ENCODE measurements at places on chromosomes 1 and 21.
A peak's percentile ranks its signal among the peaks of the same experiment; 100 is the strongest.

DNA sequence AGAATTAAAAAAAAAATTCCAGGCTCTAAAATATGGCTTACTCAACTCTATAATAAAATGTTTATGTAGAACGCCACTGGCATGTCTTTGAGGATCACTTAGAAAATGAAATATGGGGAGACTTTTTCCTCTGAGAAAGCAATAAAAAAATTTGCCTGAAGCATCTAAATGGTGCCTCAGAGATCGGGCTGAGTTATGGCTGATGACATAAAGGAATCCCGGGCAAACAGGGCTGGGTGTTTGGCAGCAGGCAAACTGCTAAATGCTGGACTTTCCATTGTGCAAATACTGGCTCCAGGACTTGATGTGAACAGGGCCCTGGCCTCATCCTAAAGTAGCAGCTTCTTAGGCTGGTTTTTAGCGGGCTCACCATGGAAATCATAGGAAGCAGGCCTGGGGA lies 44.5 kb upstream of the C1orf87 start:
- no peak for DNase-seq

- no peak for DNase-seq
These were observed 53.3 kb downstream of the TEX35 start for GRCh38 chr1:178566187-178566586.

- no peak for DNase-seq
These were observed 4.2 kb downstream of the OR6K3 start for GRCh38 chr1:158716335-158716734.

- no peak for DNase-seq
These were observed 23.8 kb downstream of the AJAP1 start for GRCh38 chr1:4678066-4678717.

DNA sequence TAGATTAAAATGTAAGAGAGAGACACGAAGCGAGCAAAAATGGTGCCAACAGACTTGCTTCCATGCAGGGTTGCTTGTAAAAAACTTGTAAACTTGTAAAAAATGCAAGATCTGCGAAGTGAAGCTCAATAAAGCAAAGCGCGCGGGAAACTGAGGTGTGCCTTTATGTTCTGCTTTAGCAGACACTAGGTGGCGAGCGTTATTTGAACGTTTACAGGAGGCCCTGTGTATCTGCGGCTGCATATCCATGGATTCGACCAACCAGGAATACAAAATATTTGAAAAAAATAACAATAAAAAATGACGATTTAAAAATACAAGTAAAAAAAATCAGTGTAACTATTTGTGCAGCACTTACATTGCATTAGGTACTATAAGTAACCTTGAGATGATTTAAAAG lies 1.5 kb downstream of the UBE2G2 start:
- DNase-seq: no peak

DNA sequence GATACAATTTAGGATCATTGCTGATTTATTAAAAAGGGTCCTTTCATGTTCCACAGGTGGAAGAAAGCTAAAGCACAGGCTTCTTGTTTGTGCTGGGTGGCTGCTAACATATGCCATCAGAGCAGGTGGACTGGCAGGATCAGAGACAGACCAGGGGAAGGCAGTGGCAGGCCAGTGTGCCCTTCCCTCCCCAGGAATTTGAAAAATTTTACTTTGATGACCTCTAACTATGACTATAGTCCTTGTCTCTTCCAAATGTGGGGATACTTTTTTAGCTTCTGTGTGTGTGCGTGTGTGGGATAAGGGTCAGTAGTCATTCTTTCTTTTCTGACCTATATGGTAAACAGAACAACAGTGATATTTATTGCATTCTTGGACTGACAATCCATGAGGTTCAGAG lies 49.9 kb downstream of the LHX9 start:
- no peak for DNase-seq

DNA sequence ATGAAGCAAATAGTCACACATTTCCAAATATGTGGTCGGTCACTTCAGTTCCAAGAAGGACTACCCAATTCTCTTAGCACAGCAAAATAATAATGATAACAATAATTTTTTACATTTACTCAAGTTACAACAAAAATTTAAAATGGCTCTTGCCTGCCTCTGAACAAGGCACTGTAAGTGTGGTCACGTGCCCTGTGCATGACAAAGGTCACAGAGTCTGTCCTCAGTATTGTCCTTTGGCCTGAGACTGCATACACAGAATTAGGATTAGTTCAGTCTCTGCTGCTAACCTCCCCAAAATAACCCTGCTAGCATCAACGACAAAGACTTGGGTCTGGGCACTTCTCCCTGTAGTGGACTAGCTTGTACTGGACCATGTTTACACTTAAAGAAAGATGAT lies 297.1 kb upstream of the DUSP10 start:
- DNase-seq: no peak

GRCh38 chr1:40926441-40926840 lies 53.1 kb upstream of the CTPS1 start:
- DNase-seq: no peak

DNA sequence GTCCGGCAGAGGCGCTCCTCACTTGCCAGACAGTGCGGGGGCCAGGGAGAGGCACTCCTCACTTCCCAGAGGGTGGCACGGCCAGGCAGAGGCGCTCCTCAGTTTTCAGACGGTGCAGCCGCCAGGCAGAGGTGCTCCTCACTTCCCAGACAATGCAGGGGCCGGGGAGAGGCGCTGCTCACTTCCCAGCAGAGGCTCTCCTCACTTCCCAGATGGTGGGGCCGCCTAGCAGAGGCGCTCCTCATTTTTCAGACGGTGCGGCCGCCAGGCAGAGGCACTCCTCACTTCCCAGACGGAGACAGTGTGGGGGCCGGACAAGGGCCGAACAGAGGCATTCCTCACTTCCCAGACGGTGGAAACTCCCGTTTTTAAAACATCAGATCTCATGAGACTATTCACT lies 238.4 kb upstream of the CACYBP start:
- DNase-seq: no peak

DNA sequence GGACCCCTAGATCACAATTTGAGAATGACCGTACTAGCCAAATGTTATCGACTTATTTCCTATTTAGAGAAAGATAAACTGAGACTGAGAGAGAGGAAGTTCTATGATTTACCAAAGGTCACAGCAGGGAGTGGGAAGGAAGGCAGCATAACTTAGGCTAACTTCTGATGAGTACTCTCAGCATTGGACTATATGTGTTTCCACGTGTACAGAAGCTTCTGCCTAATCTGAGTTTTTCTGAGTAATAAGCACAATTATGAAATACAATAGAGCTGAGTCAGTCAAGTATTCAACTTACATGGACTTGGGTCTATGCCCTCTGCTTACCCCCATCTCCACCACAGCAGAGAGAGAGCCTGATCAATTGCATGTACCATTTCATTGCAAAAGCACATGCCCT lies 88.1 kb upstream of the HIVEP3 start:
- DNase-seq: no peak

- peak; percentile 7 for DNase-seq
These were observed 216.4 kb downstream of the VAV3 start for GRCh38 chr1:107748531-107748930.

GRCh38 chr1:107076841-107077240 lies 20.4 kb downstream of the PRMT6 start:
- DNase-seq: no peak

- peak; percentile 71 for DNase-seq
These were observed 19.8 kb downstream of the CTNNBIP1 start for GRCh38 chr1:9890224-9890731.

GRCh38 chr1:196382383-196382782 lies 225.9 kb downstream of the KCNT2 start:
- no peak for DNase-seq

DNA sequence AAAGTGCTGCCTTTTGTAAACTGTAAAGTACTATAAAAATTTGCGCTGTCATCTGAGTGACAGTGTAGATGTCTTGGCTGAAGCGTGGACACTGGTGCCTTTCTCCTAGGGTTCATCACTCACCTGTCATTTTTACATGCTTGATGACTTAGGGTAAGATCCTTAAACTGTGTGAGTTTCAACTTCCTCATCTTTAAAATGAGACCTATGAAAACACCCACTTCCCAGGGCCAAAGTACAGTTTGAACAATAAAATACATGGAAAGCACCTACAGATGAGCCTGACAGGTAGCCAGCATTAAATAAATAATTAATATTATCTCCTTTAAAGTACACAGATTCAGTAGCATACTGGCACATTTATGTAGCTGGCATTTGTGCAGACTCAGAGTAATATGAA lies 309.9 kb downstream of the CHRM3 start:
- DNase-seq: no peak

- no peak for DNase-seq
These were observed 263.5 kb downstream of the LMO4 start for GRCh38 chr1:87592156-87592555.

GRCh38 chr1:151344291-151344690 lies 2.8 kb downstream of the RFX5 start:
- DNase-seq: no peak

DNA sequence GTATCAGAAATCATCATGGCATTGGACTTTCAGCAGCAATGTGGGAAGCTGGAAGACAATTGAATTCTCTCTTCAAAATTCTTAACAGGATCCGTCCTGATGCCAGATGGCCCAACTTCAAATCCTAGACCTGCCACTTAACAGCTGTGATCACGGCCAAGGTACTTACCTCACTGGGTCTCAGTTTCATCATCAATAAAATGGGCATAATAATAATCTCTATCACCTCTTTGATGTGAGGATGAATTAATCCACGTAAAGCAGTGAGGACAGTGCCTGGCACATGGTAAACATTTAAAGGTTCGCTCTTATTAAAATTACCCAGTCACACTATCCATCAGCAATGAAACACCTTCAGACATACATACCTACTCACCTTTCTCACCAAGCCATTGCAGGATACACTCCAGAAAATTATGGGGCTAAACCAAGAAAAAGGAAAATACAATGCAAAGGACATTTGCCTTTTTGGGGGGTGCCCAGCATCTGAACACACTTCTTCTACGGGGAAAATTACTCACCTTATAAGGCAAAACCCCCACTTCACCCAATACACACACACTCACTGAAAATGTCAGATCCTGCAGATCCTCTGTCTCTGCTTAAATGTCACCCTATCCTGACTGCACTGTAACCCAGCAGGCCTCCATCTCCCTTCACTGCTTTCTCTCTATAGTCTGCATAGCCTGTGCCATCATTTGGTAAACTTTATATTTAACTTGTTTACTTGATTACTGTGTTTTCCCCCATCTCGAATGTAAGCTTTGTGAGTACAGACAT lies 21.7 kb downstream of the GLIS1 start:
- DNase-seq: no peak

GRCh38 chr1:153231363-153231762 lies 14.0 kb downstream of the PRR9 start:
- DNase-seq: no peak

DNA sequence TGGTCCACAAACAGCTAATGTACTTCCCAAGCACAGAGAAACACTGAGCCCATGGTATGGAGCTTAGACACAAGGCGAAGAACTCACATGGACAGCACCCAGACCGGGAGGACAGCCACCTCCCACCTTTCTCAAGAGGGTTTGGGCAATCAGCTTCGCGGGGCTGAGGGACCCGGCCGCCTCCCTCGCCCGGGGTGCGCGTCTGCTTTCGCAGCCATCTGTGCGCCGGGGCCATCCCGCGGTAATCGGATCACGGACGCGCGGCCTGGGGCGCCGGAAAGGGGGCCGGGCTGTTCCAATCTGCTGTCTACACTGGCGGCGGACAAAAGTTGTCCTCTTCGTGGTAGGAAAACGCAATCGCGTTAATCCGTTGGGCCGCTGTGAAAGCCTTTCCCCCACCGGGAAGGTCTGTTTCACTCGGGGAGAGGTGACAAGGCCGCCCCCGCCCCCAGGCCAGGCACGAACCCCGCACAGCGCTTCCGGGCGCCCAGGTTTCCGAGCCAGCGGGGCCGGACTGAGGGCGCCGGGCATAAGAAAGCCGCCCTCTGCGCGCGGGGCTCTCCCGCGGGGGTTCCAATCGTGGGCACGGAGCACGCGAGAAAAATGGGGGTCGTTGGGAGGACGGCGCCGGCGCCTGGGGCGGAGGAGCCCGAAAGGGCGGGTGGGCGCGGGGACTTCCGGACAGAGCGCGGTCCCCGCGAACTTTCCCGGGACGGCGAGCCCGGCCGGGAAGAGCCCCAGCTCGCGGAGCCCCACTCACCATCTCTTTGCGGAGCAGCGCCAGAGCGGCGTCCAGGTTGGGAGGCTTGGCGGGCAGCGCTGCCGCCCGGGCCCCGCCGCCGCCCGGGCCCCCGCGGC lies 664 bp downstream of the FAM89A start:
- DNase-seq: peak; percentile 36

DNA sequence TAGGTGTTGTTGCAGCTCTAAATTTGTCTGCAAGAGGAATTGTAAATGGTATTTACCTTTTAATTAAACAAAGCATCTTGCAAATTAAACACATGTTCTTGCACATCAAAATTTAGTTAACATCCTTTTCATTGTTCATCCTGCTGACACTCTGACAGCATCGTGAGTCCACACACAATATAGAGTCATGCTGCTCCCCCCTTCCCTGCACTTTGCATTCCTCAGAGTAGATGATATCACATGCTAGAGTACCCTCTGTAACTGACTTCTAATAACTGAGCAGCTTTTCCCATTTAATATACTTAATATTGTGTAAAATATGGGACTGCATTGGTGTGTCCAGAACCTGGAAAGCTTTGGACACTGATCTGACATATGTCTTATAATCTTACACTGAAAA lies 138.8 kb upstream of the DPYD start:
- no peak for DNase-seq

DNA sequence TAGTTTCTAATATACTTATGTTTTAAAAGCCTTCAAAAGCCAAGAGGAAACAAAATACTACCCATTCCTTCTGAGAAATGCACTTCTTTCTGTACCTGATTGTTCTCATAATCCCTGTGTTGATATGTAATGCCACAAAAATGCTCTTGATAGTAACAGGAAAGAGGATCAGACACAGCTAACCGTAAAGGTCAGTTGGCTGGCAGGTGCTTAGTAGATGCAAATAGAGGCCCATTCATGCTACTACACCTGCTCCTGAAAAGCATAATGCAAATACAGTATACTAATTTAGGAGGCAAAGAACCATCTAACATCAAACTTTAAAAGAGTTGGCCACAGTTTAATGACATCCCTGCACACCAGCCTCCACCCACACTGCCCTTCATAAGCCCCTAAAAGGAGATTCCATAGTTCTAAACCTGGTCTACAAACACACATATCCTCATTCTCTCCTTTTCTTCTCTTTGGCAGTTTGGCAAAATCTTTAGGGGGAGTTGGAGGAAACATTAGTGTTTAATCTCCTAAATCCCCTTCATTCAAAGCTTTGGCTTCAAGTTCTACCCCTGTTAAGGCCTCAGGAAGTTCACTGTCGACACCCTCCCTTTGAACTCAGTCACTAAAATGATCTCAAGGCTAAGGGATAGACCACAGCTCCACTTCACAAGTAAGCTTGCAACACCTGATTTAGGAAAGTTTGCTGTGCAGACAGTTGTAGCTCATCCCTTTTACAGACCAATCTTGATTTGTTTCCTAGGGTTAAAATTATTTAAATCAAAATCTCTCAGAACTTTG lies 2.9 kb upstream of the CD46 start:
- no peak for DNase-seq

- no peak for DNase-seq
These were observed 37.5 kb downstream of the PGM1 start for GRCh38 chr1:63630666-63631065.

All from NCI-H2171 (cell line).